ENCODE measurements at places on chromosomes 5 and 9. TPM values are rescaled to one million over a fixed set of nuclear protein-coding genes. Genes with fewer than 3 reads are reported as not detected.

DNA sequence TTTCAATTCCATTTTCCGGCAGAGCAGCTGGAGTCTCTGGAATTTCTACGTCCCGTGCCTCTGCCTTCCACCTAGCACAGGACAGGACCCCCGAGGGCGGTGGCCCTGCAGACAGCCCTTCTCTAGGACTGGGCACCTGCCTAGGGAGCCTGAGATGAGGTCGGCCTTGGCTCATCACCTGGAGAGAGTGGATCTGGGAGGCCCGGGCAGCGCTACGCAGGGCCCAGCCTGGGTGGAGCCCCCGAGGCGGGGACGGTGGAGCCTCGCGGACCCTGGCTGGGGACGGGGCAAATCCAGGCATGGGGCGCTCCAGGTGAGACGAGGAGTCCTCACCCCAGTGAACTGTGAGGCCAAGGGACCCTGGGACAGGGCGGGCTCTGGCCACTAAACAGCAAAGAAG, 114.5 kb downstream of the MTRR start:
- DNase-seq, result no peak

DNA sequence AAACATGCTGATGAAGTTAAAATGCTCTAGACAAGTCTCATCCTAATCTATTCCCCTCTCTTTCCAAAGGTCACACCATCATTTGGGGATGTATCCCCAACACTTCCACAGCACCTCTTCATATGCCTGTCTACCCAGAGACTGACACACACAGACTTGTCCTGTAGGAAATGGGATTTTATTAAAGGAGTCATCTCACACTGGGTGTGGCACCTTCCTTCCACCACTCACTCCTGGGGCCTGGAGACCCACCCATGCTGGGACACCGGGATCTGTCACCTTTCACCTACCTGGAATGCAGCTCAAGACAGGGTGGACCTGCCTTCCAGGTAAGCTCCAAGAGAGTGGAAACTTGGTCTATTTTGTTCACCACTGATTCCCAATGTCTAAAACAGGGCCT, 99.4 kb upstream of the HAND1 start:
- DNase-seq, result no peak

GRCh38 chr5:132110930-132111329, 37.3 kb downstream of the CSF2 start:
- DNase-seq, result no peak

Gene COL5A1
- 15.9 TPM for total RNA-seq
